ENCODE measurements at places on chromosomes 5 and 9.

DNA sequence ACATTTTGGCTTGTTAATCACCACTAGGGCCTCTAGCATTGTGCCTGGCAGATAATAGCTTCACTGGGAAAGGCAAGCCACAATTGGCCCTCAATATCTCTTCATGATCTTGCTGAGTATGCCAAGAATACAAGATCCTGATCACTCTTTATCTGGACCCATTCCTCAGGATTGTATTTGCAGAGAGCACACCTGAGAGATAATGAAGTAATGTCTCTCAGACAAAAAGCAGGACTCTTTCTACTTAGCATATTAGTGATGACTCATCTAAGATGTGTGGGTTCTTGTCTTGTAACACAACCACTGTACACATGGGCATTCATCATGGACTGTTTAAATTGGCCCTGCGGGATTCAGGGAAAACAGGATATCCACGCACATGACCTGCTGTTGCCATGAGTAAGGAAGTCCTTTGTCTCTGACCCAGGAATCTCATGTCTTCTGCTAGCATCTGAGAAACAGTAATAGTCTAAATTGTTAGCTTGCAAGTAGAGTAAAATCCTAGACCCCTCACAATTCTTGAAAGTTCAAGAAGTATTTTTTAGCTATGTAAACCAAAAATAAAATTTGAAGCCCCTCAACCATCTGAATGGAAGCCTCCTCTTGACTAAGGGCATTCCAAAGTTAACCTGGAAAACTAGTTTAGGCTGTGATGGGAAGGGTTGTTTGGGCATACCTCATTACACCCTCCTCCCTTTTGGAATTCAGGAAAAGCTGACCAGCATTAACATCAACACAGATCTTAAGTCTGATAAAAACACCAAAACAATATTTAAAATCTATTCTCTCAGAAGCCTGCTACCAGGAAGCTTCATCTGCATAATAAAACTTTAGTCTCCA is 28.0 kb upstream of the NFIL3 start:
- no peak for DNase-seq

DNA sequence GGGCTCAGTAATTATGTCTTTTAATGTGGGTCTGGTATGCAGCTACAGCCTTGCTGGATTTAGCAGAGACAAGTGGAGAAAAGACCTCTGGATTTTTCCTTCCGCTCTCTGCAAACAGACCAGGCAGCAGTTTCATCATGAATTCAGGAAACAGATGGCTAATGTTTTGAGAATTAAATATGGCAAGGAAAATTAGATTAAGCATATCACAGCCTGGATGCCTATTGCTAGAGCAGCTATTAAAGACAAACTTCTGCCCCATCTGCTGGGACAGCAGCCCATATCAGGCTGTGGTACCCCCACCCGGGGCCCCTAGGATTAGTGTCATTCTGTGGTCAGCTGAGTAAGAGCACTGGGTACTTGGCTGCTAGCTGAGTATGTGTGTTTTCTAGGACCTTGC is 6.2 kb downstream of the SKP2 start:
- no peak for DNase-seq

DNA sequence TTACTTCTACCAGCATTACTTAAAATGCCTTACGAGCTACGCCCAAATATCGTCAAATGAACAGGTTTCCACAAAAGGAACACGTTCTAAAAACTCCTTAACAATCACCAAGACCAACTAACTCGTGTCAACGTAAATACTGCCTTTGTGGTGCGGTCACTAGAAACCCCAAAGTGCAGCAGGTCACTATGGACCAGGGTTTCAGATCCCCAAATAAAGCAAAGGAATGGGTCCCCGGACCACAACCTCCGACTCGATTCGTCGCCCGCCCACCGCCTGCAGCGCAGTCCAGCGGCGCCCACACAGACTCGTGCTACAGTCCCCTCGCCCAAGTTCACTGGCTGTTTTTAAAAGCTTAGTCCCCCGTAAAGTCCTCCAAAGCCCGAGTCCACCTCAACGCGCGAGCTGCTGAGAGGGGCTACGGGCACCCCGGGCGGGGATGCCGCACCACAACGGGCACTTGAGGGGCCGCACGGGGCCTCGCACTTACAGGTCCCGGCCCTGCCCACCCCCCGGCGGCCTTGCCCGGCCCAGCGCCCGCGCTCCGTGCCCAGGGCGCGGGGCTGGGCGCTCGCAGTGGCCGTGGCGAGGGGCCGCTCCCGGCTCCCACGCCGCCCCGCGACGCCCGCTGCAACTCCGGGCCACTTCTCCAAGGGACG is 1.1 kb downstream of the NFIB start:
- DNase-seq, result no peak

GRCh38 chr5:40853632-40854192 is 12.5 kb downstream of the CARD6 start:
- DNase-seq, result no peak

DNA sequence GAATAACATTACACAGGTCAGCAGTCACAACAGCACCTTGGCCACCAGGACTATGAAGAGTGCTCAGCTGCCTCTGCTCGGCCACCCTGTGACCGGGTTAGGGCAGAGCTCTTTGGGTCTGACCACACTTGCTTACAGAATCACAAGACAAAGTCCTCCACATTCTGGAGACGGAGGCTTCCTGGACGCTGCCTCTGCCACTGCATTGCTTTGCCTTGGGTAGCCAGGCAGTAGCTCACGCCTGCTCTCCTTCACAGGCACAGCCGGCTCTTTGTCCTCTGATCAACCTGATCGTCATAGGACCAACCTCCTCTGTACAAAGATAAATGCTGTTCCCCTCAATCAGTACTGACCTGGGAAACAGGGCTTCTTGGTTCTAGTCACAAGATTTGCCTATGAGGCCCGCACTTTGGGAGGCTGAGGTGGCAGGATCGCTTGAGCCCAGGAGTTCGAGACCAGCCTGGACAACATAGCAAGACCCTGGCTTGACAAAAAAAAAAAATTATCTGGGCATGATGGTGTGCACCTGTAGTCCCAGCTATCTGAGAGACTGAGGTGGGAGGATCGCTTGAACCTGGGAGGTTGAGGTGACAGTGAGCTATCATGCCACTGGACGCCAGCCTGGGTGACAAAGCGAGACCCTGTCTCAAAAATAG is 128.4 kb upstream of the IER5L start:
- DNase-seq, result no peak

DNA sequence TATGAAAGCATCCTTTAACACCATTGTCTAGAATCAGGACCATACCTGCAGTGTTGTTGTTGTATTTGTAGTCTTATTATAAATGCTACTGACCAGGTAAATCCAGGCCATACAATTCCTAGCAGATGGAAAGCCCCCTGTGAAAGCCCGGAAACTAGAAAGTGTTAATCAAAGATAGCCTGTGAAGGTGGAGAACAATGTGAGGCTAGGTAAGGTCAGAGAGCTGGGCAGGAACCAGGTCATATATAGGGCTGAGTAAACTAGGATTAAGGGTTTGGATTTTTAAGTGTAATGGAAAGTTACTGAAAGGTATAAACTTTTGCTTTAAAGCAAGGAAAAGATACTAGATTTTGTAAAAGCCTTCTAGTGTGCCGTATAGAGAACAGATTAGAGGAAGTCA is 6.7 kb downstream of the LRRC70 start:
- DNase-seq, result no peak

GRCh38 chr5:35066260-35066795 is 18.6 kb upstream of the AGXT2 start:
- no peak for DNase-seq

GRCh38 chr5:172697123-172698121 is 56.4 kb downstream of the NEURL1B start:
- DNase-seq, result peak; percentile 81

DNA sequence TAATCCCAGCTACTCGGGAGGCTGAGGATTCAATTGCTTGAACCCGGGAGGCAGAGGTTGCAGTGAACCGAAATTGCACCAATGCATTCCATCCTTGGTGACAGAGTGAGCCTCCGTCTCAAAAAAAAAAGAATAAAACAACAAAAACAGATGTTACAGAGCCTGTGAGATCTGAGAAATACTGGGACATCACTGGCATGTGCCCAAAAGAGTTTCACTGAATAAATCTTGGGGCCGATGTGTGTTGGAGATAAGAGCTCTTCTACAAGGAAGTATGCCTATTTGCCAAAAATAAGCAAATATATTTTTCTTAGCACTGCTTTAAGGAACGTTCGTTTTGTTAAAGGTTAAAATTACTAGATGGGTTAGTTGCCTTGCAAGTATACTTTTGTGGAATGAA is 55.1 kb downstream of the KIAA1958 start:
- DNase-seq, result no peak

DNA sequence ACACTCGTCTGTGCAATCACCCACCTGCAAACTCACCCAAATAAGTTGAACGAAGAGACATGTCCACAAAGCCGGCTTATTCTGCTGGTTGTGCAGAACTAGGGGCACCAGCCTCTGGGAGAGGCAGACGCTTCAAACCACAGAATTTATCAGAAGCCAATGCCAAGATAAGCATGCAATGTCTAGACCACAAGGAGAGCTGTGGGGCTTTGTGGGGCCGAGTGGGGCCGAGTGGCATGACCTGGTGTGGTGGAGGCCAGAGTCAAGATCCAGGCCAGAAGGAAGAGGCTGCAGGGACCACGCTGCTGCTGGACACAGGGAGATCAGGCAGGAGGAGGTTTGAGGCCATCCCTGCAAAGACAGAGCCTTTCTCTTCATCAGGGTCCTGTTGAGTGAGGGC is 259.0 kb downstream of the IRX2 start:
- DNase-seq, result no peak

- DNase-seq, result no peak
Observed at GRCh38 chr9:131469356-131469755, 33.4 kb upstream of the POMT1 start.

DNA sequence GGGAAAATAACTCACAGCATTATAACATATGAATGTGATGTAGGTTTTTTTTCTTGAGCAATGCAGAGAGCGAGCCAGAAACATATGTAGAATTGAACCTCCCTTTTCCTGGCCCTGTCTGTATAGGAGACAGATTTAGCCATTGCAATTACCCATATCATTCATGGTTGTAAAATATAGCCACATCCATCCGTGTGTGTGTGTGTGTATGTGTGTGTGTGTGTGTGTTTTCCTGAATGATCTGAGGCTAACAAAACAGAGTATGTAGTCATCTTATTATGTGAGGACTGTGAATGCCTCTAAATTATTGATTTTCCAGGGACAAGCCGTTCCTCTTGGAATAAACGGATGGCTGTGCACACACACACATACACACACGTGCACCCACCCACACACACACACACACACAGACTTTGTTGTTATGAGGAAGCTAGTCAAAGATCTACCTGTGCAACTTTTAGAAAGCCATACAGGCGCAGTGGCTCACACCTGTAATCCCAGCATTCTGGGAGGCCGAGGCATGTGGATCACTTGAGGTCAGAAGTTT is 11.7 kb upstream of the DENND1A start:
- DNase-seq, result no peak

DNA sequence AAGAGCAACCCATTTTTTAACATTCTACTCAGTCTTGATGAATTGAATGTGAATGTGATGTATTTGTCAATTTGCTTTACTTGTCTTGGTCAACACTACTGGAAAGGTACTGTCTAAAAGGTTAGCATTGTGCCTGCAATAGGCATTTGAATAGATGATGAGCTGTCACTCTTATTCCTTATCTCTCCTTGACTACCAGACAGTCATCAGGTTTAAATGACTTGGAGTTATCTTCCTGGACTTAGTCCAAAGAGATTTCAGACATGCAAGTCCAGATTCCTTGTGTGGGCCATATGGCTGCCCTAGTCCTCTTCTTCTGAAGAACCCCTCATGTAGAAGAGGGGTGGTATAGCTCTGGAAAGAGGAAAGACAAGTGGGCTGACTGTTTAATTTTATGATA is 4.8 kb downstream of the ARHGEF28 start:
- no peak for DNase-seq

DNA sequence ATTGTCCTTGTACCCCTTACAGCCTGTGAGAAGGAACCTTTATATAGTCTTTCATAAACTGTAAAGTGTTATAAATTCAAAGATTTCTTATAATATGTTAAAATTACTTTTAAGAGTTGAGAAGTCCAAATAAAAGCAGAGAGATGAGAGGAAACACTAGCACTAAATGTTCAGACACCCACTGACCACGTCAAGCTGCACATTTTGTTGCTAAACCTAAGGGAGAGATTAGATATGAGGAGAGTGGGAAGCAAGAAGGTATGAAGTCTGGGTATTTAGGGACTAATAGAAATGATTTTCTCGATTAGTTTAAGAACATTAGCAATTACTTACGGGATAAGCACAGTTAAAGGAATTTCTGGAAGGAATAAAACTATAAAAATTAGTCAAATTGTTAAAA is 506.9 kb downstream of the RAB3C start:
- DNase-seq, result no peak

- DNase-seq, result no peak
Observed at GRCh38 chr5:112597831-112598230, 139.9 kb upstream of the APC start.

- peak; percentile 7 for DNase-seq
Observed at GRCh38 chr9:18208166-18209059, 265.5 kb upstream of the ADAMTSL1 start.

- no peak for DNase-seq
Observed at GRCh38 chr5:11040345-11040744, 279.3 kb upstream of the DAP start.

DNA sequence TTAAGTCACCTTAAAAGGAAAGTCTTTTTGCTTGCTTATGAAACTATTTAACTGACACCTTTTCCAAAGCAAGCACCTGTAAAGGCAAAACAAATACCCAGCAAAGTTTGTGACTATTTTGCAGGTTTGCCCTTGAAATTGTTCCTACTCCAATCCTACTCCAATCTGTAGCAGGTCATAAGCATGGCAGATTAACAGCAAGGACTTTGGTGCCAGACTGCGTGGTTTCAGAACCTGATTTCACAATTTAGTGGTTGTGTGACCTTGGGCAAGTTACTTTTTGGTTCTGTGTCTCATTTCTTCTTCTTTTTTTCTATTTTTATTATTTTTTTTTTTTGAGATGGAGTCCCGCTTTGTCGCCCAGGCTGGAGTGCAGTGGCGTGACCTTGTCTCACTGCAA is 282.1 kb downstream of the RFX3 start:
- DNase-seq, result no peak

DNA sequence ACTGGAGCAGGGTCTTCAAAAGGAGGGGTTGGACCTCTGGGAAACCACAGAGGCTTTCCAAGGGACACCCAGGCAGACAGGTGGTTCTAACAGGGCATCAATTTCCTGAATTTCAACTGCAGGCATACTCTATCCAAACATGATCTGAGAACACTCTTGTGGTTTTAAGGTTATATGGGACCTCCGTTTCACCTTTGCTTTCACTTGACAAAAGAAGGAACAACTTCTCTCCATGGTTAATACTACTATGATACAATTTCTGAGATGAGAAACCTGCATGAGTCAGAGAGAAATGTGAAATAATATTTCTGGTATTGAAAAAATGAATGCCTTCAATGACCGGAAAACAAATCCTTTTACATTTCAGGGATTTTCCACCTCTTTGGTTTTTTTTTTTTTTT is 28.0 kb upstream of the ERAP1 start:
- DNase-seq, result no peak

DNA sequence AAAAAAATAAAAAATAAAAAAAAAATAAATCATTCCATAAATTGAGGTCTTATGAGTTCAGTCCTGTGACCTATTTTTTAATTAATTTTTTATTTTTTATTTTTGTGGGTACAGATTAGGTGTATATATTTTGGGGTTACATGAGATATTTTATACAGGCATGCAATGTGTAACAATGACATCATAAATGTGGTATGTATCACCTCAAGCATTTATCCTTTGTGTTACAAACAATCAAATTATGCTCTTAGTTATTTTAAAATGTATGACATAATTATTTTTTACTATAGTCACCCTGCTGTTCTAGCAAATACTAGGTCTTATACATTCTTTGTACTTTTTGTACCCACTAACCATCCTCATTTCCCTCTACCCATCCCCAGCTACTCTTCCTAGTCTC is 537.9 kb downstream of the HINT1 start:
- no peak for DNase-seq

GRCh38 chr9:37692622-37693221 is 42.0 kb downstream of the FRMPD1 start:
- DNase-seq, result no peak

Data from H54 (cell line).